ENCODE measurements at places on chromosomes 2 and 18. TPM values are rescaled to one million over a fixed set of nuclear protein-coding genes. Genes with fewer than 3 reads are reported as not detected.

DNA sequence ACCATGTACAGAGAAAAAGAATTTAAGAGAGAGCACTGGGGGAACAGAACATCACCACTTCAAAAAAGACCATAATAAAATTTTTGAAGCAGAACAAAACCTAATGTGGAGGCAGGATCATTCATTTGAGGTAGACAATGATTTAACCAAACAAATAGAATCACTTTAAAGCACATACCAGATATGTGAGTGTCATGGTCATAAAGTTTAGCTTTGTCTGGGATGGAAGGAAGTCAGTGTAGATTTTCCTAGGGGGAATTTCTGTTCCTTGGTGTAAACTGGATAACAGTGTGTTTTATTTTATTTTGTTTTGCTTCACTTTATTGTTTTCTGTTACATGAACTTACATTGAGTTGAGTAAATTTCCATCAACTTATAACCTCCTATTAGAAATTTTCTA is 120.8 kb downstream of the CRIM1 start:
- H3K4me1 ChIP-seq: no peaks in the 10 kb centered on the region
- H3K36me3 ChIP-seq: no peaks in the 10 kb centered on the region
- DNase-seq: no peak

GRCh38 chr2:111990856-111991255 is 64.2 kb upstream of the TMEM87B start:
- no peak for DNase-seq
- no peak overlapping the region for H3K27ac ChIP-seq

DNA sequence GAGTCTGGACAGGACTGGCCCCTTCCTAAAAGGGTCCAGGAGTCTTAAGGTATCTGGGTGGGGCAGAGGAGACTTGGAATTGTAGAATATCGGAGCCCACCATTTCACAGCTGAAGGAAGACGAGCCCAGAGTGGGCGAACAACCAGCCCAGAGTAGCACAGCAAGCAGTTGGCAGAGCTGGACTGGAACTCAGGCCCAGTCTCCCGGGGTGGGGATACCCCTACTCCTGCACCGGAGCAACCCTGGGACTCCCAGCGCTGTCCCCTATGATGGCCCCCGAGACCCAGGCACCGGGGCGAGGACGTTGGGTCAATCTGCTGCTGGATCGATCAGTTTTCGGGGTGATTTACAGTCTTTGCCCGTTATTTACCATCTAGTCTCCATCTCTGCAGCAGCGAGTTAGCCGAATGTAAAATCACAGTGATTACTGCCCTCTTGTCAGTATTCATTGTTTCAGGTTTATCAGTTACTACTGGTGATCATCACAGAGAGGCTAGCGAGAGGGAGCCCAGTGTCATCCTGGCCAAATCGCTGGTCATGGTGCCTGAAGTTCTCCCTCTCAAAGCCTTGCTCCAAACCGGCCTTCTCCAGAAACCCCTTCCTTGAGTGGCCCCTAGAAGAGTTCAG is 75.3 kb downstream of the SMAD7 start:
- DNase-seq: no peak
- H3K27me3 ChIP-seq: no peaks in the 10 kb centered on the region
- H3K36me3 ChIP-seq: no peaks in the 10 kb centered on the region
- H3K27ac ChIP-seq: no peak overlapping the region
- H3K4me3 ChIP-seq: no peak overlapping the region
- no peaks in the 10 kb centered on the region for H3K4me1 ChIP-seq

DNA sequence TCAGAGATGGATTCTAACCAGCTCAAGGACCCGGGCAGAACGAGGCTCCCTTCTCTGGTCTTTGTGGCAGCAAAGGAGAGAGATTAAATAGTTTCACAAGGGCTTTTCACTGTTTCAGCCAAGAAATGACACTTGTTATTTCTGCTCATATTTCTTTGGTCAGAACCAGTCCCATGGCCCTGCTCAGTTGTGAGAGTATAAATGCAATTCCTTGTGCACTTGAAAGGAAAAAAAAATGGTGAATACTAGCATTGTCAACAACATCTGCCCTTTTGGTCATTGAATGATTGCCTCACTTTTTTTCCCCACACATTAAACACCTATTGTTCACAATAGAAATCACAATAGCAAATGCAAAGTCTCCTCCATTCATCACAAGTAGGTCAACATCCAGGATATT is 104.4 kb downstream of the RDH14 start:
- H3K27me3 ChIP-seq: no peaks in the 10 kb centered on the region
- no peaks in the 10 kb centered on the region for H3K4me1 ChIP-seq
- no peak overlapping the region for H3K27ac ChIP-seq
- no peak for DNase-seq
- no peak overlapping the region for H3K4me3 ChIP-seq

DNA sequence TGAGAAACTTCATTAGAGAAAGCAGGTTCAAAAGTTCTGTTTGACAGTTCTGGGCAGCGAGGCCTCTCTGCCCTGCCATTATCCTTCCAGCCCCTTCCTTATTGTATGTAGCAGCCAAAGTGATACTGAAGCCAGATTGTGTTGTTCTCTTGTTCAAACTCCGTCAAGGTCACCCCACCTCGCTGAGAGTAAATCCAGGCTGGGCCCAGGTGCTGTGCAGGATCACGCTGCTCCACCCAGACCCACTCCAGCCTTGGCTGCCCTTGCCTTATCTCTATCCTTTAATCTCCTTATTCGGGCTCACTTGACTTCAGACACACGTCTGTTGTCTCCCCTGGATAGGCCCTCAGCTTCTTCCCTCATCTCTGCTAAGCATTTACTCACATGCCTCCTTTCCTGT is 196.1 kb downstream of the CPS1 start:
- H3K27ac ChIP-seq: no peak overlapping the region
- no peaks in the 10 kb centered on the region for H3K4me1 ChIP-seq
- no peak for DNase-seq
- no peaks in the 10 kb centered on the region for H3K27me3 ChIP-seq
- no peak overlapping the region for H3K4me3 ChIP-seq
- no peaks in the 10 kb centered on the region for H3K36me3 ChIP-seq

DNA sequence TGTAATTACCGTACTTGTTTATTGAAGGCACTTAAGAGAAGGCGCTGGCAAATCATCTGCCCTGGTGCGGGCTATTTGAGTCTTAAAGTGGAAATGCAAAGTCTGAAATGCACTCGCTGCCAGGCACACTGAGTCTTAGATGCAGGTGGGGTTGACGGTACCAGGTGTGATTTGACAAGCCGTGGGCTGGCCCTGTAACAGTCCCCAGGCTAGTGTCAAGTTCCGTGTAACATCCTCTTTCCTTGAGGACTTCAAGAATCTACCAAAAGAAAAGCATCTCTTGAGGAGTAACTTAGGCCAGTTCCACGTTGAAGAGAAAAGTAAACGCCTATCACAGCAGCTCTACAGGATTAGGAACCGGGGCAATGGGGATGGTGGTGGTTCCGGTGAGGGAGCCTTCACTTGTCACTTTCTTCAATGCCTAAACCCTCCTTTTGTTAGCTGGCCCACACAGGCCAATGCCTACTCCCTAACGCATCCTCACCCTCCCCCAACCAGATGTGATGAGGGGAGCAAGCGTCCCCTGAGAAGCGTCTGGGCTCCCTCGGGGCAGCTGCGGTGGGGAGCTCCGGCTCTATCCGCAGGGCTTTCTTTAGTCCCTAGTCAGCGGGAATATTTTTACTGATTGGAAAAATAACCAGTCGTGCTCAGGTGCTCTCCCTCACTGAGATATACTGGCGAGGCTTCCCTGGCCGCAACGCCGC is 1.5 kb upstream of the UGP2 start:
- peak overlapping the region; percentile 94 for H3K27ac ChIP-seq
- H3K27me3 ChIP-seq: no peaks in the 10 kb centered on the region
- peak overlapping the region; percentile 58 for H3K4me3 ChIP-seq
- no peaks in the 10 kb centered on the region for H3K4me1 ChIP-seq

DNA sequence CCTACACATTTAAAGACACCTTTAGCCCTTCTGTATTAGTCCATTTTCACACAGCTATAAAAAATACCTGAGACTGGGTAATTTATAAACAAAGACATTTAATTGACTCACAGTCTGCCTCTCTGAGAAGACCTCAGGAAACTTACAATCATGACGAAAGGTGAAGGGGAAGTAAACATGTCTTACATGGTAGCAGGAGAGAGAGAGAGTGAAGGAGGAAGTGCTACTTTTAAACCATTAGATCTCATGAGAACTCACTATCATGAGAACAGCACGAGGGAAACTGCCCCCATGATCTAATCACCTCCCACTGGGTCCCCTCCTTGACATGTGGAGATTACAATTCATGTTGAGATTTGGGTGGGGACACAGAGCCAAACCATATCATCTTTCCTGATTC is 946.6 kb downstream of the SLC4A3 start:
- H3K36me3 ChIP-seq: no peaks in the 10 kb centered on the region
- H3K4me3 ChIP-seq: no peak overlapping the region
- no peaks in the 10 kb centered on the region for H3K4me1 ChIP-seq
- no peak for DNase-seq

- no peaks in the 10 kb centered on the region for H3K27me3 ChIP-seq
- peak within 1 kb of the TSS; percentile 71 for H3K27ac ChIP-seq
- H3K36me3 ChIP-seq: no peaks in the 10 kb centered on the region
- peak within 1 kb of the TSS; percentile 38 for H3K4me3 ChIP-seq
- no peak for DNase-seq
Observed at GRCh38 chr2:27086724-27087593, at the start of gene KHK. KHK (plus strand) TSS chr2:27086772; CDS start chr2:27087260, 488 bp downstream.

DNA sequence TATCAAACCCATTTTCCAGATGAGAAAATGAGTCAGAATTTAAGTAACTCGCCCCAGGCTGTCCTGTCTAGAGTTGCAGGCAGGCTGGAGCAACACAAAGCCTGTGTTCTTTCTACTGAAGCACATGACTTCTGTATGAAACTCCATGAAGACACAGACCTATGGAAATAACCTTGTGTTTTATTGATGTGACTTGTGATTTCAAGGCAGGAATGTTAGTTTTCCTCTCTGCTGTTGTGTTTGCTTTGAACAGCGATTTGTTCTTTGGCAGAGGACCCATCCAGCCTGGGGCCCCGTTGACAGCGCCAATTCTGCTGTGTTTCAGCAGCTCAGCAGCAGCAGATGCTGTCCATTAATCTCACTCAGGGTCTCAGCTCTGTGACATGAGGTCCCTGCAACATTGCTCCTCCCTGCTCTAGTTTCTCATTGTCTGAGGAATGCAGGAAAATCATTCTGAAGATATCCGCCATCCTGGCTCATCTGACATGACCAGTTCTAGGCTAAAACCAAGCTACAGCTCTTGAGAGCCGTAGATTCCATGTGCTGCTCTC is 344.3 kb upstream of the RAB12 start:
- no peaks in the 10 kb centered on the region for H3K36me3 ChIP-seq
- DNase-seq: peak; percentile 49
- H3K4me1 ChIP-seq: no peaks in the 10 kb centered on the region
- no peak overlapping the region for H3K4me3 ChIP-seq

GRCh38 chr2:118250463-118250862 is 162.2 kb downstream of the INSIG2 start:
- no peaks in the 10 kb centered on the region for H3K36me3 ChIP-seq
- H3K4me1 ChIP-seq: no peaks in the 10 kb centered on the region
- H3K27ac ChIP-seq: no peak overlapping the region
- no peak for DNase-seq
- no peaks in the 10 kb centered on the region for H3K27me3 ChIP-seq
- H3K4me3 ChIP-seq: no peak overlapping the region

DNA sequence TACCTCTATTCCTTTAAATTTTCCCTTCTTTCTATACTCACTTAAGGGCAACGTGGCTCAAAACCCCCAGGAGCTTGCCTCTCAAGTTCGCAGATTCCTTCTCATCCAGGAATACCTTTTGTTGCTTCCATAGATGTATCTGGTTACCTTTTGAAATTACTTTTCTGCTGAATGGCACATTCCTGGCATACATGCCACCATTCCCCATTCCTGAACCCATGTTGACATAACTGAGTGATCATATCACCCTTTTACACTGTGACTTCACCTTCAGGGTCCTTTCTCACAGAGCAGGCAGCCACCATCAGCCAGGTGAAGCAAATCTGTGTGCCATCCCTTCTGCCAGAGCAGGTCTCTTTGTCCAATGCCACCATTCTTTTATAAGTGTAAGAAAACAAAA is 615.8 kb downstream of the ARHGAP15 start:
- H3K36me3 ChIP-seq: no peaks in the 10 kb centered on the region
- H3K4me1 ChIP-seq: no peaks in the 10 kb centered on the region
- H3K27me3 ChIP-seq: no peaks in the 10 kb centered on the region
- H3K27ac ChIP-seq: no peak overlapping the region

DNA sequence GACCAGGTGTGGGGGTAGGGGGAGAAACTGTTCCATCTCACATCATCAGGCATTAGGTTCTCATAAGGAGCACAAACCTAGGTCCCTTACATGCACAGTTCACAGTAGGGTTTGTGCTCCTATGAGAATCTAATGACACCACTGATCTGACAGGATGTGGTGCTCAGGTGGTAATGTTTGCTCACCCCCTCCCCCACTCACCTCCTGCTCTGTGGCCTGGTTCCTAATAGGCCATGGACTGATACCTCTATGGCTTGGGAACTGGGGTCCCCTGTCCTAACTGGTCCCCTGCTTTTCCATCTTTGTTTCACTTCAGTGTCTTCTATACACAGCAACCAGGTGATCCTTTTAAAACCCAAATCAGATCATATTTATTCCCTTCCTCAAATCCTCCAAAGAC is 267.8 kb downstream of the TNS1 start:
- H3K27me3 ChIP-seq: no peaks in the 10 kb centered on the region
- no peak overlapping the region for H3K27ac ChIP-seq
- no peaks in the 10 kb centered on the region for H3K4me1 ChIP-seq
- DNase-seq: no peak
- no peak overlapping the region for H3K4me3 ChIP-seq

- H3K4me3 ChIP-seq: no peak overlapping the region
- H3K36me3 ChIP-seq: no peaks in the 10 kb centered on the region
- no peaks in the 10 kb centered on the region for H3K27me3 ChIP-seq
- no peak for DNase-seq
- H3K4me1 ChIP-seq: no peaks in the 10 kb centered on the region
- H3K27ac ChIP-seq: no peak overlapping the region
Observed at GRCh38 chr2:67137699-67138098, 259.4 kb upstream of the ETAA1 start.

MAP3K2 gene
- 61.6 TPM for total RNA-seq

DLX1 gene
- total RNA-seq: not detected

NTSR2 gene
- total RNA-seq: not detected

All from prostate gland (tissue), 2 donors.